Karpas-422 (cell line): ENCODE measurements at places on chromosomes 12 and 14.

DNA sequence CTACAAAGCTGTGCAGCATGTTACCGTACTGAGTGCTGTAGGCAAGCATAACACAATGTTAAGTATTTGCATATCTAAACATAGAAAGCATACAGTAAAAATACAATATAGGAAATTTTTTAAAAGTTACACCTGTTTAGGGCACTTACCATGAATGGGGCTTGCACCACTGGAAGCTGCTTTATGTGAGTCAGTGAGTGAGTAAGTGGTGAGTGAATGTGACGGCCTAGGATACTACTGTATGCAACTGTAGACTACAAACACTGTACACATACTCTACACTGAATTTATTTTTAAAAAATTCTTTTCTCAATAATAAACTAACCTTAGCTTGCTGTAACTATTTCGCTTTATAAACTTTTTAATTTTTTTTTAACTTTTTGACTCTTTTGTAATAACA, 82.1 kb upstream of the FSCB start:
- no peak for DNase-seq

DNA sequence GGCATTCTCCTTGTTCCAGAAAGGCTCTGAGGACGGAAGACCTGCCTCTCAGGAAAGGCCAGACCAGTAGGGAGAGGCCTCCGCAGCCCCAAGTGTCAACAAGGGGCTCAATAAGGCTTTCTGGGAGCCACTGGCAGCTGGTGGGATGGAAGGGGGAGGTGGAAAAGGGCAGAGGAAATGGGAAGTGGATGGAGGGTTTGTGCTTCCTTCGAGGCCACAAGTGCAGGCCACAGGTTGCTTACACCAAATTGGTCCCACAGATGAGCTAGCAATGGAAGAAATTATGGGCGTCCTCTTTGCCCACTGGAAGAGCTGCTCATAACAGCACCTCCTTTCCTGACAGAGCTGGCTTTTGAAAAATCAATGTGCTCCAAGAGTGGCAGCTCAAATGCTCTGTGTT, 28.2 kb downstream of the P2RX4 start:
- DNase-seq: no peak

GRCh38 chr14:50007123-50007903, 109.1 kb downstream of the VCPKMT start:
- DNase-seq: no peak

- peak; percentile 78 for DNase-seq
Observed at GRCh38 chr12:108565976-108566375, 3.6 kb downstream of the ISCU start.

DNA sequence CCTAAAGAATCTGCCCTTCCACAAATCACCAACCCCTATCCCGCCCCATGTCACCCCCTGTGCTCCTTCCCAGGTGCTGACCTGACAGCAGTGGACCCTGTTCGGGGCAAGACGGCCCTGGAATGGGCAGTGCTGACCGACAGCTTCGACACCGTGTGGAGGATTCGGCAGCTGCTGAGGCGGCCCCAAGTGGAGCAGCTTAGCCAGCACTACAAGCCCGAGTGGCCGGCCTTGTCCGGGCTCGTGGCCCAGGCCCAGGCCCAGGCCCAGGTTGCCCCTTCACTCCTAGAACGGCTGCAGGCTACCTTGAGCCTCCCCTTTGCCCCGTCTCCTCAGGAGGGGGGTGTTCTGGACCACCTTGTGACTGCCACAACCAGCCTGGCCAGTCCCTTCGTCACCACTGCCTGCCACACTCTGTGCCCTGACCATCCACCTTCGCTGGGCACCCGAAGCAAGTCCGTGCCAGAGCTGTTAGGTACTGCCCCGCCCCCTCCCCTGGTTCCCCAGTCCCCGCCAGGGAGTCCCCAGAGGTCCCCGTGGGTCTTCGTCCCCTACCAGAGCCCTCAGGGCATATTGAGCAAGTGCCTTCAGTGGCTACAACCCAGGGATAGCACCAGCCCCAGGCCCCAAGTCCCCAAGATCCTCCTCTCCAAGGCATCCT, 2.7 kb downstream of the ANKRD33 start:
- no peak for DNase-seq

DNA sequence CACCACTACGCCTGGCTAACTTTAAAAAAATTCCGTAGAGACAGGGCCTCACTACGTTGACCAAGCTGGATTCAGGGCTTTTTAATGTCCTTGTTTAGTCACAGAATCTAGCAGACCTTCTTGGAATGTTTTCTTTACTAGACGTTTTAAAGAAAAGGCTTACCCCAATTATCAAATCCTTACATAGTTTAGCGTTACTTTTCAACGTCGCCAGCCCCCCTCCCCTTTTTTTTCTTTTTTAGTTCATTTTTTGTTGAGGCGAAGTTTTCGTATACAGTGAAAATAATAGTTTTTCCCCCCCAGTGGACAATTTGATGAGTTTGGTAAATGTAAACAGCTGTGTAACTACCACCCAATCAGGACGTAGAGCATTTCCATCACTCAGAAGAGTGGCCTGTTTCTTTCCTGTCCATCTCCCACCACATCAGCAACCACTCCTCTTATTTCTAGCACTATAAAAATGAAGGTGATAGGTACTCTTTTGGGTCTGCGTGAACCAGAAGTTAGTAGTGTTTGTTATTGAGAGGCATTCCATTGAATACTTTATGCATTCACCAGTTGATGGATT, 753 bp upstream of the DLGAP5 start:
- DNase-seq: no peak

DNA sequence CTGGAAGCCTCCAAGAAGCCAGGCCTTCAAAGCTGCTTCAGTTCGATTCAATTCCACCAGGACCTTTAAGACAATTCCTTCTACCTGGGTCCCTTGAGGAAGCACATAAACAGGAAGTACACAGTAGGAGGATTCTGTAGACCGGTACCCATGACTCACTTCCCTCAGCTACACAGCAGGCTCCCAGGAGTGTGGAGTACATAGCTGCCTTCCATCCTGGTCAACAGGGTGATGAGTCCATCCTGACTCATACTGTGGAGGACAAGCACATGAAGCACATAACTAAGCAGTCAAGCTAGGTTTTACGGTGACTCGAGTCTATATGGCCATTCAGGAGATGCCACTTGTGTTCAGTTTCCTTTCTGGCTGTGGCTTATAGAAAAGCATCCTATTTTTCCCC, 197.6 kb upstream of the RBM19 start:
- DNase-seq: no peak

DNA sequence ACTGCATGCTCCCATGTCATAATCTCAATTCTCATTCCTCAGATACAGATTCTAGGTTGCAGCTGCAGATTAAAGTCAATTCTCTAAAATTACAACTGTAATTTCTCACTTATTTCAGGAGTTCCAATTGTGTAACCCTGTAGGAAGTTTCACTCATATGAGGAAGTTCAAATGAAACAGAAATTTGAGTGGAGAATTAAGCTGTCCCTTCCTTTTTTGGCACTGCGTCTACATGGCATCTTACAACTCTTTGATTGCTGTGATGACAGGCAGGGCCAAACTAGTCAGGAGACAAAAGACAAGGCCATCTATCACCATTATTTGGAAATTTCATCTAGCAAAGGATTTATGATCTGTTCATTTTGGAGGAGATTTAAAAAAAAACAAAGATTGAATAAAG, 13.3 kb upstream of the GRIP1 start:
- peak; percentile 50 for DNase-seq

GRCh38 chr14:24274101-24274543, 2.7 kb upstream of the RABGGTA start:
- peak; percentile 81 for DNase-seq

DNA sequence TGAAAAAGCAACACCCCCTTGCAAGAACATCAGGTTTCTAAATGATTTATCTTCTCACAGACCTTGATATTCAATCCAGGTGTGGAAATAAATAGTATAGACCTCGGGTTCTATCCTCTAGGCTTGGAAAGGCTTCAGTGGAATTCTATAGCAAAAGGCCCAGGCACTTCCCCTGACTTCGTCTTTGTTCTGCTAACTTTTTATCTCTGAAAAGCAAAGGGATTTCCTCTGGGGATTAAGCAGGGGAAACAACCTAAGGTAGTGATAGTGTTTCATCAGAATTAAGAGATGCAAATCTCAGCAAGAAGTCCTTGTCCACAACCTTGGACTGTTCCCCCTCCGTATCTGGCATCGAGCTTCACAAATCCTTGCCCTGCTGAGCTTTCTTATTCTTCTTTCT, 59.5 kb upstream of the DUSP6 start:
- DNase-seq: no peak

- DNase-seq: no peak
Observed at GRCh38 chr12:54736549-54736948, 88.4 kb upstream of the DCD start.

DNA sequence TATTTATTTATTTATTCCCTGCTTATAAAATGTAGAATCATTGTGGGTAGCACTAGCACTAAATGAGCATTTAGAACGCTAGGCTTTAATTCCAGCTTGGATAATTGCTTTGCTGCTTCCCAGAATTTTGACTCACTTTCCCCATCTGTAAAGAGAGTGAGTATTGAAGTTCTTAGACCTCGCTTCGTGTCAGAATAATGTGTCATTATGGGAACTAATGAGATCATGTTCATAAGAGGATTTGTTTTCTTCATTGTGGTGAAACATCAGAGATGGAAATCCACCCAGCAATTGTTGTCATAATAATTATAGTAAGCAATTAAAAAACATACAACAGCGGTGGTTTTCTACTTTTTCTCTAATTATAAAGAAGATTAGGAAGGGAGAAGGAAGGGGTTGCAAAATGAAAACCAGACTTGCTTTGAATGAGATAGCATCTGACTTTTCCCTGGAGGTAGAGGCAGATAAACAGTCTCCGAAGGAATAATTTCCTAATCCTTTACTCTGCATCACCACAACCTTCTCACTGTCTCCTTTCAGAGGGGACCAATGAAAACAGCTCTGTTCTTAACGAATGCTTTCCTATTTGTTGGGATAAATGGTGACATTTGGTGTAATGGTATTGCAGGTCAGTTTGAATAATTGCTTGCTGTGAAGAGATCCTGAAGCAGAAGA, 86.8 kb upstream of the ARHGAP5 start:
- DNase-seq: no peak

- no peak for DNase-seq
Observed at GRCh38 chr12:132308853-132309595, 20.4 kb downstream of the GALNT9 start.

GRCh38 chr12:98769068-98769467, 124.0 kb downstream of the APAF1 start:
- DNase-seq: no peak

- DNase-seq: no peak
Observed at GRCh38 chr12:2283916-2284315, 231.1 kb downstream of the CACNA1C start.

GRCh38 chr12:122350141-122350848, 72.2 kb downstream of the CLIP1 start:
- DNase-seq: no peak

DNA sequence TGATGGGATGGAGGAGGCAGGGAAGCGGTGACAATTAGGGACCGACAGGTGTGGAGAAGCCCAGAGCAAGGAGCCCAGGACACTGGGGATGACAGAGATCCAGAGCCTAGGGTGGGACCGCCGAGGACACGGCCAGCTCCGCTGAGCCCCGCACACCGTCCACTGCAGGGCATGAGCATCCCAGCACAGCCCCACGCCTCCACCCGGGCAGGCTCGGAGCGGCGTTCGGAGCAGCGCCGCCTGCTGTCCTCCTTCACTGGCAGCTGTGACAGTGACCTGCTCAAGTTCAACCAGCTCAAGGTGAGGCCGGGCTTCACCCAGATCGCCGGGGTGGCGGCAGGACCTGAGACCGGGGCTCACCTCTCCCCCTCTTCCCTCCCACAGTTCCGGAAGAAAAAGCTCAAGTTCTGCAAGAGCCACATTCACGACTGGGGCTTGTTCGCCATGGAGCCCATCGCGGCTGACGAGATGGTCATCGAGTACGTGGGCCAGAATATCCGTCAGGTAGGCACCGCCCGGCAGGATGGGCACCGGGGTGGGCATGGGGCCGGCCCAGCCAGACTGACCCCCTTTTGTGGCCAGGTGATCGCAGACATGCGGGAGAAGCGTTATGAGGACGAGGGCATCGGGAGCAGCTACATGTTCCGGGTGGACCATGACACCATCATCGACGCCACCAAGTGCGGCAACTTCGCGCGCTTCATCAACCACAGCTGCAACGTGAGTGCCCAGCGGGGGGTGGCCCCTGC, 23.7 kb downstream of the SETD1B start:
- no peak for DNase-seq

- DNase-seq: no peak
Observed at GRCh38 chr12:106696681-106697417, 77.6 kb upstream of the RIC8B start.

- no peak for DNase-seq
Observed at GRCh38 chr12:6771091-6771495, 1.2 kb upstream of the LAG3 start.

DNA sequence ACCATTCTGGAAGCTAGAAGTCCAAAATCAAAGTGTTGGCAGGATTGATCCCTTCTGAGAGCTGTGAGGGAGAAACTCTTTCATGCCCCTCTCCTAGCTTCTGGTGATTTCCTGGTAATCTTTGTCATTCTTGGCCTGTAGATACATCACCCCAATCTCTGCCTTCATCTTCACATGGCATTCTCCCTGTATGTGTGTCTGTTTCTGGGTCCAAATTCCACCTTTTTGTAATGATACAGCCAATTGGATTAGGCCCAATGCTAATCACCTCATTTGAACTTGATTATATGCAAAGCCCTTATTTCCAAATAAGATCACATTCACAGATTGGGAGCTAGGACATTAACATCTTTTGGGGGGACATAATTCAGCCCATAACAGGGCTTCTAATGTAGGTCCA, 76.9 kb upstream of the MBIP start:
- DNase-seq: no peak

DNA sequence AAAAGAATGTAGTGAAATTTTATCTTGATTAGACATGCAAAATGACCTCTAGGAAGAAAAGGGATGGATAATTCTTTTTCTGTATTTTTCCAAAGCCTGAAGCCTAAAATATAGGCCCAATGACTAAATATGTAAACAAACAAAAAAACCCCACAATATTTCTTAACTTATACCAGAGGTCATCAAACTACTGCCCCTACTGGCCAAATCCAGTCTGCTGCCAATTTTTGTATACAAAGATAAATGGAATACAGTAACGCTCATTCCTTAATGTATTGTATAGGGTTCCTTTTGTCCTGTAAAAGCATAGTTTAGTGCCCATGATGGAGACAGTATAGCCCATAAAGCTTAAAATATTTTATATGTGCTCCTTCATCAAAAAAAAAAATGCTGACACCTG, 145.7 kb upstream of the ALG10 start:
- no peak for DNase-seq

GRCh38 chr14:19771895-19772430, 1.3 kb upstream of the OR4M1 start:
- DNase-seq: no peak

- DNase-seq: no peak
Observed at GRCh38 chr12:101695706-101696105, 1.7 kb upstream of the CHPT1 start.
